CD4-positive, alpha-beta T cell (primary cell): ENCODE measurements at places on chromosomes 6 and 20.

DNA sequence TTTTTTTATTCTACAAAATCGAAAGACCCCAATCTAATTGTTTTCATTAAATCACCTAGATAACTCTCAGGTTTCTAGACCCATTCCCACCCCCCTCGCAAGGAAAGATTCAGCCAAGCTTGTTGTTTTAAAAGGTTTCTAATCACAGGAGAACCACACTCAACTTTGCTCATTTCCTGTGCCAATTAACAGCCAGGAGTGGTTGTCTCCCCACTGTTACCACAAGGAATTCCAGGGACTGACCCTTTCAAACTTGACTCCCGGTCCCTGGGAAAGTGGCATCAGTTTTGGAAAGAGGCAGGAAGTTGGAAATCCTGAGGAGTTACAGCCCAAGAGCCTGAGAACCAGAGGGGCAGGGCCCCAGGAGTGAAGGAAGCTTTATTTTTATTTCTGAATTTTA, 561.3 kb upstream of the JAG1 start:
- no peak for DNase-seq

DNA sequence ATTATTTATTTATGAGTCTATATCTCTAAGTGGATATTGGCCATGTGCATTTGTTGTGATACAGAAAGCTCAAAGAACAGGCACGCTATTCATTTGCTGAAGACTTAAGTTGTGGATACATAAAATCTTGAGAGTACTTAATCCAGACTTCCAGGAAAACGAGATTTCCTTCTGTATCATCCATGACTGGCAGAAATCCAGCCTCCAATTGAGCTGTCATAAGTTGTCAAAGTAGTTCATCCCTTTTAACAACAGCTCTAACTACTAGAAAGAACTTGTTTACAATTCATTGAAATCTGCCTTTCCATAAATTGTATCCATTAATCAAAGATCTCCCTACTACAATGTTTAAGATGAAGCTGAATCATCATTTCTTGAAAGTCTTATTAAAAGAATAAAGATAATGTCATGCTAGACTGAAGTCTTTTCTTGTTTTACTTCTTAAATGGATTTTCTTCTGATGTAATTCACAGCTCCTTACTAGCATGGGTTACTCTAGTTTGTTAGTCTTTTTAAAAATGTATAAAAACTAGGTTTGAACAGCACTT, 447.3 kb upstream of the CITED2 start:
- no peak for DNase-seq

GRCh38 chr6:128720891-128721290, 162.0 kb upstream of the LAMA2 start:
- DNase-seq = no peak

DNA sequence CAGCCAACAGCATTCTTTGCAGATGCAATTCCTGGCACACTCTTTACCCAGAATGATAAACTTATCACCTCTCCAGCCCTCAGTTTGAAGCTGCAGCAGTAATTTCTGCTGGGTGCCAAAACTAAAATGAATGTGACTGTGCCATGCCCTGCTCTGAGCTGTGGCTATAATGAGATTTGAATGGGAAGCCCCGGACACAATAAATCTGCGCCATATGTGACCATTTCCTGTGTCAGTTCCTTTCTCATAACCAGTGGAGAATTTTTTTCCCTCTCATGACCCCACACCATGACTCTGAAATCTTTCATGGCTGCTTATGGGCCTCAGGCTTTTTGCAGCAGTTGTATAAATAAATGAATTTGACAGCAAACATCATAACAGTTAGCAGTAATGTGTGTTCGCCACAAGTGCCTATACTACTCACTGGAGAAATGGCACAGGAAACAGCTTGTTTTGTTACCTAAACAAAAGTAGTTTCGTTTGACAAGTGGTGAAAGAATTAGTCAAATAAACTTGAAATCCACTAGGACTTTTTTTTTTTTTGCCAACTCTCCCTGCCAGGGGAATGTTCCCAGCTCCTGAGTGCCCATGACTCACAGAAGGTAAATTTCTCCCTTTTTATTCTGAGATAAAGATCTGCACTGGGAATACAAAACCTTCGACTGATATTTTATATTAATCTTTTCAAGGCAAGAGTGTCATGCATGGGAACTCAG, 408.4 kb downstream of the PKHD1 start:
- DNase-seq = no peak

- no peak for DNase-seq
These were observed 205.3 kb upstream of the TCF21 start for GRCh38 chr6:133683606-133684005.

DNA sequence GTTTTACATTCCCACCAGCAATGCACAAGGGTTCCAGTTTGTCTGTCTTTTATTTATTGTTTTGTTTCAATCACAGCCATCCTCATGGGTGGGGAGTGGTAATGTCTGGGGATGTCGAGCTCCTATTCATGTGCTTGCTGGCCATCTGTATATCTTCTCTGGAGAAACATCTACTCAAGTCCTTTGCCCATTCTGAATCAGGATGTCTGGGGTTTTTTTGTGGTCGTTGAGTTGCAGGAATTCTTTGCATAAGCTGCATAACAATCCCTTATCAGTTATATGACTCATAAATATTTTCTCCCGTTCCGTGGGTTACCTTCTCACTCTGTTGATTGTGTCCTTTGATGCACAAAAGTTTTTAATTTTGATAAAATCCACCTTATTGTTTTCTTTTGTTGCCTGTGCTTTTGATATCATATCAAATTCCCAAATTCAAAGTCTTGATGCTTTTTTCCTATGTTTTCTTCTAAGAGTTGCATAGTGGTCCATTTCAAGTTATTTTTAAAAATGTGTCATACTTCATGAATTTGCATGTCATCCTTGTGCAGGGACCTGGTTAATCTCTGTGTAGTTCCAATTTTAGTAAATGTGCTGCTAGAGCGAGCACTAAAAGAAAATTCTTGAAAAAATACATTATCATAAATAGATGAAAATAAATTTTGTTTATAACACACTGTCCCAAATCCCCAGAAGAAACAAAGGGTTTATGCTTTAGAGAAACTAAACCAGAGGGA, 54.9 kb upstream of the PDE10A start:
- no peak for DNase-seq
